ENCODE measurements at places on chromosomes 1 and 21.

GRCh38 chr1:160777486-160778089 lies 18.4 kb upstream of the LY9 start:
- peak; percentile 14 for DNase-seq

GRCh38 chr21:37364722-37365121 lies 1.9 kb upstream of the DYRK1A start:
- no peak for DNase-seq

- no peak for DNase-seq
These were observed 1069.4 kb upstream of the ADGRL2 start for GRCh38 chr1:80731241-80731894.

- no peak for DNase-seq
These were observed 34.4 kb downstream of the INKA2 start for GRCh38 chr1:111704776-111705175.

DNA sequence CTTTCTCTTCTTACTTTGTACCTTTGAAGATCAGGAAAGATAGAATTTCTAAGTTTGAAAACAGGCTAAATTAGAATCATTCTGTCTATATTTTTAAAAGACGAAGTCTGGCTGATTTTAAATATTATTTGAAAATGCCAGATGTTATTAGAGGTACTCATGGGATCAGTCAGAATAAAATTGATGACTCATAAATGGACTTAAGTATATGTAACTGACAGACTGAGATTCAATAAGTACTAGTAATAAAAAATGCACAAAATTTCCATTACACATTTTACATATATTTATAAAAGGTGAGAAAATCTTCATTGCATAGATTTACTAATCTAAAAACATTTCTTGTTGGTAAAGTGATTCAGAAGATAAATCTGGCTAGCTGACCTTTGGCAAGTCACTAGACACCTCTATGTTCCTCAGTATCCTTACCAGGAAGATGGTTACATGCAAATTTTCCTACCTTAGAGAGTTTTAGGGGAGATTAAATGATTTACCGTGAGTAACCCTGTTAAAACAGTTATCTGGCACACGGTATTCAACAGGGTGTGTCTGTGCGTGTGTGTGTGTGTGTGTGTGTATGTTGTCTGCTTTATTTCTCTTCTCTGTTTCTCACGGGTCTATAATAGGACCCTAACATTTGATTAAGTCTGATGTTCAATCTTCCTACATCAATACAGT lies 189.0 kb downstream of the RUNX1 start:
- DNase-seq = no peak

GRCh38 chr1:234601301-234602017 lies 8.5 kb downstream of the IRF2BP2 start:
- DNase-seq = no peak

DNA sequence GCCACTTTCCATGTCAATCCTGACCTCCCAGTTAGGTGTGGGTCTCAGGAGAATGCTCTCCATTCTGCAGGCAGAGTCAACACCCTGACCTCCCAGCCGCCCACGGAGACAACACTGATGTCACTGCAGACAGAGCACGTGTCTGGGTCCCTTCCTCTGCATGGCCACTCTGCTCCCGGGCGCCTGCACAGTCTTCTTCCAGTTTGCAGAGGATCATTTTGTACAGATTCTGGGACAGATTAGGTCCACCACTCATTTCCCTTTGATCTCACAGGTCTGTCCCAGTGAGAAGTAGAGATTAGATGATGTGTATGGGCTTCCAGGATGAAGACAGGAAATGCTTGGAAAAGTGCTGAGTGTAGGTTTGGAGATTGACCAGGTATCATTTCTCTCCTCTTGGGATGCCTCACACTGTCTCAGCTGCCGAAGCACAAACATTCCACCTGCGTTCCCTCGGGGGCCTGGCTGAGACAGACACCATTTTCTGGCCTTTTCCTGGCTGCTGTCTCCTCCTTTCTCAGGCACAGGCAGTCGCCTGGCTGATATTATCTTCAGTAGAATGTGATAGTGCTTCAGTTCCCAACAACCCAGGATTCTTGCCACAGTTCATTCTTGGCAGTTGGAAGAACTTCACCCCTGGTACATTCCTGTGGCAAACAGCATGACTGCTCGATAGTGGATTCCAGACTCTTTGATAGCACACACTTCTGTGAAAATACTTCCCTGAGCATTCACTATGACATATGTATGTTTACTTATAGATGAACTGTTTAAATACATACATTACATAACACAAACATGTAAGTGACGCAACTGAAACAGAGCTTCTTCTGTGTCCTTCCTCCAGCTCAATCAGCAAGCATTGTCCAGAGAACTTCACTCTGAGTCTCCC lies 7.9 kb downstream of the MYBPHL start:
- DNase-seq = peak; percentile 35

DNA sequence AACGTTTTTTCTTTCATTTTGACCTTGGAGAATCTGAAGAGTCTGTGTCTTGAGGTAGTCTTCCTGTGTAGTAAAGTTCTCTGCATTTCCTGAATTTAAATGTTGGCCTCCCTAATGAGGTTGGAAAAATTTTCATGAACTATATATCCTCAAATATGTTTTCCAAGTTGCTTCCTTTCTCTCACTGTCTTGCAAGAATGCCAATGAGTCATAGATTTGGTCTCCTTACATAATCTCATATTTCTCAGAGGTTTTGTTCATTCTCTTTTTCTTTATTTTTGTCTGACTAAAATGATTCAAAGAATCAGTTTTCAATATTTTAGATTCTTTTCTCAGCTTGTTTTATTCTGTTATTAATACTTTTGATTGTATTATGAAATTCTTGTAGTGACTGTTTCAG lies 87.6 kb downstream of the DRAM2 start:
- DNase-seq = no peak

- DNase-seq = no peak
These were observed 52.1 kb downstream of the PGM1 start for GRCh38 chr1:63645317-63645716.

DNA sequence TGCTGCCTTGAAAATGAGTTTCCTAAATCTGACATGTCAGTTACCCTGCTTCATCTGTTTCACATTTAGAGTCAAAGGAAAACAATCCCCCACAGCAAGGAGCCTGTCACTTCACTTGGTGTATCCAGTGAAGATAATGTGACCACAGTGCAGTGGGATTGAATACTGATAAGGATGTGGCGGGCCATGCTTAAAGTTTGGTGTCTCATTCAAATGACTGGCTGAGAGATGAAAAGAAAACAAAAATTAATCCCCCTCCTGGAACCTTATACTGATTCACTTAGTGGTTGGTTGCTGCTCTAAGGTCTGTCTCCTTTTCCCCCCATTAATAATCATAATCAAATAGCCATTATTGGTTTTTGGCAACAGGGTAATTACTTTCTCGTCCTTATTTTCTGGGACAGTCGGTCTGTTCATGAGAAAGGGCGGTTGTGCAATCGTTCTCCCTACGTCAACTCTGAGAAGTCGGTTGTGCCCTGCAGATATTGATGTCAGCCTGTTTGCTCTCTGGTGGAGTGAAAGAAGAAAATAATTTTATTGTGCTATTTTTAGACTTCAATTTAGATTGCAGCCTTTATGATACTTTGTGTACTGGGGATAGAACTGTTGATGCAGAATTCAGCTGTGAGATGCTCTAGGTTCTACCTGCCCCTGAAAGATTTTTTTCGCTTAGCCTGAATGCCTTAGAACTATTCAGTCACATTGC lies 360.2 kb downstream of the DISC1 start:
- DNase-seq = no peak

- DNase-seq = no peak
These were observed 604.8 kb downstream of the PLA2G4A start for GRCh38 chr1:187433598-187433997.

GRCh38 chr1:159646687-159647086 lies 59.1 kb downstream of the APCS start:
- DNase-seq = no peak

GRCh38 chr1:234958066-234958705 lies 170.5 kb downstream of the TOMM20 start:
- DNase-seq = no peak

- no peak for DNase-seq
These were observed 33.4 kb downstream of the HSD17B7 start for GRCh38 chr1:162823771-162824525.

- no peak for DNase-seq
These were observed 244.8 kb downstream of the LRRIQ3 start for GRCh38 chr1:73953186-73953585.

- no peak for DNase-seq
These were observed 10.1 kb upstream of the TFF1 start for GRCh38 chr21:42376338-42376982.

- DNase-seq = no peak
These were observed 14.9 kb downstream of the ABCA4 start for GRCh38 chr1:94105957-94106529.

DNA sequence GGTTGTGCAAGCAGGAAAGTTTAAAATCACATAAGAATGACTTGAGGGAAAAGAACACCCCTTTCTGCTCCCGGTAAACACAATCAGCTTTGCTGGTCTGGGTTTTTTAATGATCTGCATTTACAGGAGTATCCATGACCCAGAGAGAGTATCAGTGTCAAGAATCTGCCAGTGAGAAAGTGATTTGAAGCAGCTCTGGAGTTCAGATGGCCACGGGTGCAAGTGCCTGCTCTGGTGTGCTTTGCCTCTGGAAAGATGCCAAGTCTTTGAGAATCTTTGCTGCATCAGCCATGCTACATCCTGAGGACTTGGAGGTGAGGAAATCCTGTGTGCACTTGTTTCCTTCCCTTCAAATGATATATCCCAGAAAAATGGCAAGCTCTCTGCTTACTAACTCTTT lies 18.6 kb upstream of the MYSM1 start:
- DNase-seq = no peak

DNA sequence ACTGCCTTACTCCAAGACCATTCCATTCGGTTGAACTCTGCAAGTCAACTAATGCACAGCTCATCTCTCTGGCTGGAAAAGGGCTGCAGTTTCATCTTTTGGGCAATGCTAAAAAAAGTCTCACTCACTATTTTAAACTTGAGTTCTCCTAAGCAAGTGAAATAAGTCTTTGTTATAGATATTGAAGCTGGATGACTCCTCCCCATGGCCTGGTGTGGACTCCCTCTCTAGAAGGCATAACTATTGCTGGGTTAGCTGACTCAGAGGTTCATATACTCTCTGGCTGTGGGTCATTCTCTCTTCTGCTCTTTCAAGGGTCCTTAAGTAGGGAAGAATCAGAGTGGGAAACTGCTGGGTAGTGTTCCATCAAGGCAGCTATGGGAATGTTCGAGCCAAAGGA lies 88.0 kb downstream of the XCL2 start:
- DNase-seq = no peak

DNA sequence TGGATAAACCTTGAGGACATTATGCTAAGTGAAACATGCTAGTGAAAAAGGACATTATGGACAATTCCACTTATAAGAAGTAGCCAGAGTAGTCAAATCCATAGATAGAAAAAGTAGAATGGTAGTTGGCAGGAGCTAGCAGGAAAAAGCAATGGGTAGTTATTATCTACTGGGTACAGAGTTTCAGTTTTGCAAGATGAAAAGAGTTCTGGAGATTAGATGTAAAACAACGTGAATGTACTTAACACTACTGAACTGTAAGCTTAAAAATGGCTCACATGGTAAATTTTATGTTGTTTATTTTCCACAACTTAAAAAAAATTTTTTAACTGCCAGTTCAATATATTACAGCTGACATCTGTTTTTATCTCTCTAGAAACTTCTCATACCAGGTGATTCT lies 19.4 kb downstream of the JAK1 start:
- no peak for DNase-seq

GRCh38 chr1:77220687-77221463 lies 1.6 kb upstream of the PIGK start:
- no peak for DNase-seq

- DNase-seq = no peak
These were observed 16.8 kb upstream of the SMYD2 start for GRCh38 chr1:214264196-214264595.

DNA sequence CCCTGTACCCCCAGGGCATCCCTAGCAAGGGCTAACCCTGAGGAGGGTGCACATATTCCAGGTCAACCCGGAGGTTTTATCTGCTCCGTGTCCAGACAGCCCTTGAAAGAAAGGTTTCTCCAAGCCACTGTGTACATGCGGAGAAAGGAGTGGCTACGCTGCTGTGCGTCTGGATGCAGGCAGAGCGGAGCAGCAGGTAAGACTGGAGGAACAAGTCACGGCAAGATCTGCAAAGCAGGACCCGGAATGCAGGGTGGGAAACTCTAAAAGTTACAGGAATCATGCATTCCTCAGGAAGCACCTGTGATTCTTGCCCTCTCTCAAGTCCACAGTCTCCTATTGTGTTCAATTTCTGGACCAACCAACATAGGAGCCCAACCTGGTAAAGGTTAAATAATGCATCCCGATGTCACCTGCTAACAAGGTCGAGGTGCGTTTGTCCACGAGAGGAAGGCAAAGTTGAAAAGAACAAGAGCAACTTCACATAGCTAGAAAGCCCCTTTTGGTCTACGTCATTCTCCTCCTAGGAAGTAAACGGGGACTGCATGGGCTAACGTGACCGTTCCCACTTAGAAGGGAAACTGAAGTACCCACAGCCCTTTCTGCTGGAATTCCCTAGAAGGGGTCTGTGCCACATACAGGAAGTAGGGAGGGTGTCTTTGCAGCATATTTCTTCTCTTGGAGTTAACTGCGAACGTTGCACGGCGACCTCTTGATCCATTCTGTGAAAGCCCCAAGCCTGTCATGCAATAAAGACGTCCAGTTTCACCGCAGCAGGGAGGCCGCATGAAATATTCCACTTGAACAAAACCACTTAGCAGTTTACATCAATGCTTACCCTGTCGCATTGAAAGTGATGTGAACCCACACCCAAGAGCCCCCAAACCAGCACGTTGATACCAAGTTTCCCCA lies 5.8 kb downstream of the TIAM1 start:
- DNase-seq = no peak

DNA sequence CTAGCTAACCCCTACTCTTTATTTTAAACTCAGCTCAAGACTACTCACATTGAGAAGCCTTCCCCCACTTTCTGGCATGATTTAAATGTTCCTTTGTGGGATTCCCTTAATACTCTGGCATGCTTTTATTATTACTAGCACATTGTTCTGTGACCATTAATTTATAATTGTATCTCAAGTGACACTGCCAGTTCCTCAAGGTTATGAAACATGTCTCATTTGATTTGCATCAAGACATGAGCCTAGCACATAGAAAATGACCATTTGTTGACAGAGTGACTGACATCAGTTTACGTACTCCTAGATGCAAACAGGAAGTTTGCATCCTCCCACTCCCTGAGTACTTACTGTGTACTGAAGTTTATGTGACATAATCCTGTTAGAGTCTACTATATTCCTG lies 15.2 kb downstream of the RGS4 start:
- no peak for DNase-seq

DNA sequence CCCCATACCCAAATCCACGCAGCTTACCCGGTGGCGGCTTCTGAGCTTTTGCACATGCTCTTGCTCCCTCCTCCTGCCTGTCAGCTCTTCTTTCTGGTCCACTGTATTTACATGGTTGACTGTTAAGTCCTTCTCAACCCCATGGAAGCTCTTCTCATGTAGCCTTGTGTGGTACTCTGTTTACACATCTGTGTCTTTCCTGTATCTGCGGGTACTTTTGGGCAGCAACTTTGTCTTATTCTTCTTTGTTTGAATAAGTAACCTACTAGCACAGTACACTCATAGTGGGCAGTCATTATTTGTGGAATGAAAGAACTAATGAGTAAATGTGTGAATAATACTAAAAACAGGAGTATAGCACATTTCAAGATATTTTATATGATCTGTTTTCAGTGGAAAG lies 88.5 kb upstream of the GPR88 start:
- DNase-seq = no peak

GRCh38 chr1:245688536-245689453 lies 534.0 kb downstream of the KIF26B start:
- DNase-seq = no peak

- peak; percentile 45 for DNase-seq
These were observed 993 bp downstream of the PDZK1 start for GRCh38 chr1:145706086-145706664.

- no peak for DNase-seq
These were observed 241.6 kb downstream of the SMYD3 start for GRCh38 chr1:246265481-246265880.
